ENCODE measurements at places on chromosomes 7 and 10.

DNA sequence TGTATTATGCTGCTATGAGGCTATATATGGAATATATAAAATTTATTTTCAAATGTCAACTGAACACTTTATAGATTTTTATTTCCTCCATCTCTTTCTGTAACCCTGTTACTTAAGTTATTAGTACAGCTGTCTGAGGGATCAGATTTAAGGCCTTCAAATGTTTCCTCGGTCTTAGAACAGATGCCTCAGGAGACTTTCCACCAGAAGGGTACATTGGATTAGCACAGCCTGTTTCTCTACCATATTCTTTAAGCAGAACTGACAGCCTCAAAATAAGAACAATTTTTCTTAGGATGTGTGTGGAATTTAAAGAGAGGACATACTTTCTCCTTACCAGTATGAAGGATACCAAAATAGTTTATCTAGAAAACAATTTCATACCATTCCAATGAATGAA, 53.0 kb upstream of the HGF start:
- no peak for DNase-seq

DNA sequence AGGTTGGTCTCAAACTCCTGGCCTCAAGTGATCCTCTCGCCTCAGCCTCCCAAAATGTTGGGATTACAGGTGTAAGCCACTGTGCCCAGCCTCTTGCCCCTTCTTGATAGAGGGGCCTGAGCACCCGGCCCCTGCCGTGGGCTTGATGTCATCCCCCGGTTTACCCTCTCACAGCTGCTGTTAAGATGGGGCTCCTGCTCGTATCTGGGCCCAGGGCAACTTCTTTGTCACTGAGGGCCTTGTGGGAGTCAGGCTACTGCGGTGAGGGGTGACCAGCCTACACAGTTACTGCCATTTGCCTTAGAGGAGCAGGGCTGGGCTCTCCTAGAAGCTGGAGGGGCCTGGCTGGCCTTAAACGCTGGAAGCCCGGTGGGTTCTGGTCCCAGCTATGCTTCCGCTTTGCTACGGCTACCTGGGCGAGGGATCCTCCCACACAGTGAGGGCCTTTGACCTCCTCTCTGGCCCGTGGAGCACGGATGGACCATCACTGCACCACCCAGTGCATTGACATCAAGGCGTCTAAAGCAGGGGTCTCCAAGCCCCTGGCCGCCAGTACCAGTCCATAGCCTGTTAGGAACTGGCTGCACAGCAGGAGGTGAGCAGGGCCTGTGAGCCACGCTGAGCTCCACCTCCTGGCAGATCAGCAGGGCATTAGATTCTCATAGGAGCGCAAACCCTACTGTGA, 1.1 kb upstream of the TMEM130 start:
- DNase-seq, result no peak

DNA sequence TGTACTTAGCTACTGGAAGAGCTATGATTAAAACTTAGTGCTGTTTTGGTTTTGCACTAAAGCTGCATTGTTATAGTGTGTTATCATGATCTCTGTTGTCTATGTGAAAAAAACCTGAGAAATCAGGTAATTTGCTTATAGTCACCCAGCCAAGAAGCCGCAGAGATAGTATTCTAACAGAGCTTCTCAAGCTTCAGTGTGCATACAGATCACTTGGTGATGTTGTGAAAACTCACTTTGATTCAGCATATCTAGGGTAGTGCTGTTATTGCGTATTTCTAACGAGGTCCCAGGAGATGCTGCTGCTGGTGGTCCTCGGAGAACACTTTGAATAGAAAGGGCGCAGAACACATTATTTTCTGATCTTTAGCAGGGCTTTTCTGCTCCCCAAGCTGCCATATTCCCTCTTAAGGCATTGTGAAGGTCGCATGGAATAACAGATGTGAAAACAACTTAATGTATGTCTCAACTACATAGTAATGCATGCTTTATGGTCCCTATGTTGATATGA, 68.4 kb upstream of the PDCD4 start:
- DNase-seq, result no peak

- no peak for DNase-seq
Measured at GRCh38 chr10:121248266-121248665, 350.0 kb downstream of the FGFR2 start.

- DNase-seq, result peak; percentile 81
Measured at GRCh38 chr10:53403688-53404087, 631.1 kb upstream of the MBL2 start.
